ENCODE measurements at places on chromosomes 3 and 15.

GRCh38 chr15:30919877-30920550, 16.3 kb downstream of the FAN1 start:
- no peak for DNase-seq

GRCh38 chr3:31895471-31895870, 85.6 kb downstream of the OSBPL10 start:
- DNase-seq: no peak

DNA sequence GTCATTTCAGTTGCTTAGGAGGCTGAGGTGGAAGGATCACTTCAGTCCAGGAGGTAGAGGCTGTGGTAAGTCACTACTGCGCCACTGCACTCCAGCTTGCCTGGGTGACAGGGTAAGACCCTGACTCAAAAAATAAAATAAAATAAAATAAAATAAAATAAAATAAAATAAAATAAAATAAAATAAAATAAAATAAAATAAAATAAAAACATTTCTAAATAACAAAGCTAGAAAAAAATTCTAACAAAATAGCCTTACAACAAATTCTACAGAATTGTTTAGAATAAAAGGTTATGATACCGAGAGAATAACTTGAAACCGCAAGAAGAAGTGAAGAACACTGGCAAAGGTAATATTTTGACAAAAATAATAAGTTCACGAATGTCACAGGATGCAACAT, 794.3 kb downstream of the NR2F2 start:
- no peak for DNase-seq

DNA sequence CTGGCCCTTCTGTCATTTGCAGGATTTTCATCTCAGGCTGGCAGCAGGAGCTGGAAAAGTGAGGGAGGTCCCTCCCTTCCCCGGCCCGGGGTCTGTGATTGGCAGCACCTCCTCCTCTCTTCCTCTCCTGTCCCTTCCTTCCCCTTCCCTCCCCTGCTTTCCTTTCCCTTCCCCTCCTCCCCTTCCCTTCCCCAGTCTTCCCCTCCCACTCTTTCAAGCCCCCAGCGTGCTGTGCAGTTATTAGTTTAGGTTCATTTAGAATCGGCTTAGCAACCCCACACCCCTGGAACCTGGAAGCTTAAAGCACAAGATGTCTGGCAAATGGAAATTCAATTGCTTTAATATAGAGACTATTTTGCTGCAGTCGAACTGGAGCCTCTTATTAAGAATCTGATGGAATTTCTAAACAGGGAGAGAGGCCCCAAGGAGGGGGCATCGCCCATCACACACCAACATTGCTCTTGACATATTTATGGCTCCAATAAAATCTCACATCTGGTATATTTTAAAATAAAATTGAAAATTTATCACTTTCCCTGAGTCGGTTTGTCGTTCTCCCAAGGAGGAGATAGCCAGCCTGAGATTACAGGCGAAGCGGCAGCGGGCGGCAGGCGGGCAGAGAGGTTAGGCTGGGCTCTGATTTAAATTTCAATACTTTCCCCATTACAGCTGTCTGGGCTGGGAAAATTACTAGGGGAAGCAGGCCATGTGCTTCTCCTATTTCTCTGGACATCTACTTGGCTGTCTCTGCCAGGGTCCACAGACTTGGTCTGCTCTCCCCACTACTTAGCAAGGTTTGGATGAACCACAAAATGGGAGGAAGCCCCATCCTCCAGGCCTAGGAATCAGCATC, 98.9 kb downstream of the LINGO1 start:
- no peak for DNase-seq

- no peak for DNase-seq
Observed at GRCh38 chr3:39479701-39480414, 12.4 kb downstream of the MOBP start.

DNA sequence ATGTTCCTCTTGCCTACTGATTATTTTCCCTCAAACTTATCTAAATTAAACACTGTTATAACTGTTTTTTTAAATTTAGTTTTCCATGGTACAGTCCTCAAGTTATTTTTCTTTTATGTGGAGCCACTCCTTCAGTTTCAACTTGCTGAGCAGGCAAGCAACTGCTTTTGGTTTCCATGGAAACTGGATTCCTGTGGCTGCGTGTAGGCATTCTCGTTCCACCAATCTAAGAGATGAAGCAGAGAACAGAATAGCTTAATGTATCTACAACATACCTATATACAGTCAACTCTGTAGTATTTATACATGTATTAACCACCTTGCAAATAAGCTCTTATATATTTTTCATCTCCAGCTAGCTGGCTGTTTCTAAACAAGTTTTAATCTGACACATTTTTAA, 25.8 kb upstream of the ANXA2 start:
- no peak for DNase-seq

- DNase-seq: no peak
Observed at GRCh38 chr15:98266295-98266694, 305.8 kb downstream of the ARRDC4 start.

GRCh38 chr3:187165144-187165543, 25.8 kb upstream of the RPL39L start:
- DNase-seq: no peak

- no peak for DNase-seq
Observed at GRCh38 chr15:38479266-38479665, 25.3 kb downstream of the FAM98B start.

- no peak for DNase-seq
Observed at GRCh38 chr3:43316783-43317460, 30.6 kb downstream of the SNRK start.

GRCh38 chr3:23991306-23991682, 46.2 kb downstream of the NR1D2 start:
- DNase-seq: no peak

DNA sequence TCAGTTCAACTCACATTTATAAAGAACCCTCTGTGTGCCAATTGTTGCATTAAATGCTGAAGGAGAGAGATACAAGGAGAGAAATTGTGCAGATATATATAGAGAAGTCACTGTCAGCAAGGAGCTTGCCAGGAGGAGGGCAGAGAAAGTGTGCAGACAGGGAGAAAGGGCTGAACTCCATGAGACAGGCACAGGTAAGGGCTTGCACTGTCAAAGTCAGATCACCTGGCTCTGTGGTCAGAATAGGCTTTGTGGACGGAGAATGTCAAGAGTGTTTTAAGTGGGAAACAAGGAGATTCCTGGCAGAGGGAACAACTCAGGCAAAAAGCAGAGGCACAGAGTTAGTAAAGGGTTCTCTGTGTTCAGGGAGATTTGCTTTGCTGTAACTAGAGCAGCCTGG, 303.0 kb upstream of the TPRG1 start:
- no peak for DNase-seq

DNA sequence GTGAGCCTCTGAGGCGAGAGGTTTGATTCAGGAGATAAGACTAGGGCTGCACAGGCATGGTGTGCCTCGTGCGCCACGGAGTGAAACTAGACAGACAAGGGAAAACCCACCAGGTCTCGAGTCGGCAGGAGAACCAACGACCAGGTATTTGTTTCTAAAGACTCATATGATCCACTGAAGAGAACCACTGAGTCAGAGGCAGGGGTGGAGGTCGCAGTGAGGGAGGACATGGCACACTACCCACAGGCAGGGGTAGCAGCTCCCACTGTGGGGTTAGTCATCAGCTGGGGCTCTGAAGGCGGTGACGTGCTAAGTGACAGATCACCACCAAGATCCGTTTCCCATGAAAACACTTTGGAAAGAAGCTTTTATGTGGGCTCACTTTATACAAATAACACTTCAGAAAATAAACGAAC, 45.7 kb downstream of the CHSY1 start:
- peak; percentile 61 for DNase-seq

GRCh38 chr3:51501833-51502561, 2.2 kb upstream of the DCAF1 start:
- peak; percentile 66 for DNase-seq

- DNase-seq: no peak
Observed at GRCh38 chr3:183377307-183377959, 51.0 kb downstream of the MCF2L2 start.

DNA sequence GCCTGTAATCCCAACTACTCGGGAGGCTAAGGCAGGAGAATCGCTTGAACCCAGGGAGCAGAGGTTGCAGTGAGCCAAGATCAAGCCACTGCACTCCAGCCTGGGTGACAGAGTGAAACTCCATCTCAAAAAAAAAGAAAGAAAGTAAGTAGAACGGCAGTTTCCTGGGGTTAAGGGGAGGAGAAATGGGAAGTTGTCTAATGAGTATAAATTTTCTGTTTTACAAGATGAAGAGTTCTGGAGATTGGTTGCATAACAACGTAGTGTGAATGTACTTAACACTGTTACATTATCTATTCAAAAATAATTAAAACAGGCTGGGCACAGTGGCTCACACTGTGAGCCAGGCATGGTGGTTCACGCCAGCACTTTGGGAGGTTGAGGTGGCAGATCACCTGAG, 45.4 kb downstream of the GRK7 start:
- DNase-seq: no peak

DNA sequence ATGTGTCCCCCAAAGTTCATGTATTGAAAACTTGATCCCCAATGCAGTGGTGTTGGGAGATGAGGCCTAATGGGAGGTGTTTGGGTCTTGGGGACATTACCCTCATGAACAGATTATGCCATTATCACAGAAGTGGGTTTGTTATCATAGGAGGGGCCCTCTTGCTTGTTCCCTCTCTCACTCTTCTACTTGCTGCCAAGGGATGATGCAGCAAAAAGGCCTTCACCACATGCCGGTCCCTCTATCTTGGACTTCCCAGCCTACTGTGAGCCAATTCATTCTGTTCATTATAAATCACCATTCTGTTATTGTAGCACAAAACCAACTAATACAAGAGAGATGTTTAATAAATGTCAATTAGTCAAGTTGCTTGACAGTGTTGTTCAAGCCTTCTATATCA, 47.2 kb downstream of the FAM227B start:
- DNase-seq: no peak

- no peak for DNase-seq
Observed at GRCh38 chr15:63238796-63239195, 38.6 kb upstream of the APH1B start.

DNA sequence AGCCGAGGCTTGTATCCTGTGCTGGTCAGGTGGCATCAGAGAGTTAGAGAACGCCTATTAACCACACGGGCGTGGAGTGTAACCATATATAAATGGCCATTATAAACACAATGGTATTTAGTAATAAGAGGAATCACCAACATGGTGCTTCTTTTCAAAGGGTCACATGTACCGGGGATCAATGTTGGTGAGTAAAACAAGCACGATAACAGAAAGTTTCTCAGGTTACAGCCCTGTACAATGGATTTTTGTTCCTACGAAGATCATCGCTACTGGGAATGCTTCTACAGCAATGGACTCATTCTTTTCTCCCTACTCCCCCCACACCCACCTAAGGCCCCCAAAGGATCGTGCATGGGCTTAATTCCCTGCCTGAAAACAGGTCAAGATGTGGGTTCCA, 42.5 kb downstream of the MEIS2 start:
- DNase-seq: no peak

GRCh38 chr3:133487920-133488540, 85.5 kb upstream of the CDV3 start:
- DNase-seq: peak; percentile 57

GRCh38 chr15:69891070-69891536, 206.6 kb downstream of the TLE3 start:
- DNase-seq: no peak

DNA sequence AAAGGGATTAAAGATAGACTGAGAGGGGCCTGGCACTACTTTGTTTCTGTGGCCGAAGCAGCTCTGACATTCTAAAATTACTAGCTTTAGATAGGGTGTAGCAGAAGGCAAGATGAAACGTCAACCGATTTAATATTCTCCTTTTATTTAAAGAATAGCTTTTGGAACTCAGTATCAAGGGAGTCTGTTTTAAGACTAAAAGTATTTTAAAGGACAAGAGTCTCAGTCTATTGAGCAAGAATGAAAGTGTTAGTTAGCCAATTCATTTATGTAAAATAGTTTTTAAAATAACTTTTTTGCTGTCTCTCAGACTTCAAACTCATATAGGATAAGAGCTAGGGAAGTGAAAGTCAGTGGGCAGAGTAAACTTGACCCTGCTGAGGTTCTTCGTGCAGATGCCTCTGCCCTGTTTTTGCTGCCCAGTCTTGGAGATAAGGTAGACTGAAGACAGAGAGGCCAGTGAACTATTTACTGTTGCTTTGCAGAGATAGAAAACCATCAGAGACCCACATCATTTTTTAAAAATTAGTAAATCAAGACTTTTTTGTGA, 1090.9 kb downstream of the ROBO2 start:
- DNase-seq: no peak

DNA sequence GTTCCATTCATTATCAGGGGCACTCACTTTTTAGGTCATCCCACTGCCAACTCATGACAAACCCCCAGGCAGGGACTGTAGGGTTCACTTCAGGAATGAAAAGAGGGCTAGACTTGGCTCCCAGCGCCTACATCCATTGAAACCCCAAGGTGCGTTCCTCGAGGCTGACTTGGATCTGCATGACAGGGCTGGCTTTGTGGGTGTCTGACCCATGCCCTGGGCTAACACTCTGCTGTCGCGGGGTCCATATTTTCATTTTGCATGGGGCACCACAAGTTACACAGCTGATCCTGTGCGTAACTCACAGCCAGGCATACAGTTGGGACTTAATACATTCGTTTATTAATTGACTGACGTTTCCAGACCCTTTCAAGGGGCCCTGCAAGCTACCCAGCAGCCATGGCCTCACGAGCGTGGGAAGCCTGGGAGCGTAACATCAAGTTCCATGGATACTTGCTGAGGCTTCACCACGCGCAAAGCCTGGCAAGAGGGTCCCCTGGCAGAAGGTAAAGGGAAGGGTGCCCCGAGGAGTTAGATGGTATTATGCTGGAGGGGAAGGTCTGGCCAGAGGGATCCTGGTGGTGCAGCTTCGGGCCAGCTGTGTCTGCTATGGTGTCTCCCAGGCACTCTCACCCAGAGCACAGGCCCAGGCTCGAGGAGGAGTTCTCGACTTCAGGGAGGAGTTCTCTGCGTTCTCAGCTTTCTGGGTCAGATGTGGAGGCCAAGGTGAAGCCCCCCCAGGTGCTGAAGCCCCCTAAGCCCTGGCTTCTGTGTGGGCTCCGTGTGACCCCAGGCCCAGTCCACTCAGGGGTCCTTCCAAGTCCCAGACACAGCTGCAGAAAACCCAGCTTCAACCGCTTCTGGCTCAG, 85.4 kb downstream of the ADAMTS17 start:
- DNase-seq: no peak

DNA sequence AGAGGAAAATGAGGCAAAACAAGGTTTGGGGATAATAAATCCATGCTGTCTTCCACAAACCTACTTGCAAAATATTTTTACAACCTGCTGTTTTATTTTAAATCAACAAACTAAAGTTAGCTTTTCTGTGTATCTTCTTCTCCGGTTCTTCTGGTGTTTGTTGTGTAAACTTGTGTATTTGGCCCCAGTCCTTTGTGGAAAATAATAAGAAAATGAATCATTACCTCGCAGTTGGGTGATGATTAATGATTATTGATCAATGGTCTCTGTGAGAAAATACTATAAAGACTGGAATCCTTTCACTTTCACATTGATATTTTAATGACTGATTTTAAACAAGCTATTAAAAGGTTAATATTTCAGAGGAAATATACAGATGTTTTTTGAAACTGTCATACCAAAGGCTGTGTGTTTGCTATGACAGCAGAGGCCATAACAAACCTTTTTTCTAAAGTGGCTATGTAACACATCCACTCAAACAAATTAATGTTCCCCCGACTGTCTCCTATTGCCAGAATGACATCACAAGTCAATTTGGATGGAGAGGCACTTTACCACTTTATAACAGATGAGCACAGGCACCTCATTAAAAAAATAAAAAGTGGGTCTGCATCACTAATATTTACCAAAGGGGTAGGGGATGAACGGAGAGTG, 152.5 kb downstream of the MEX3B start:
- DNase-seq: no peak

Measured in stimulated activated CD8-positive, alpha-beta memory T cell treated with anti-CD3 and anti-CD28 coated beads, Interleukin-12 subunit alpha, Interleukin-12 subunit beta, amount 100 ng/mL, for 1 hour (primary cell).